ENCODE measurements at places on chromosomes 13 and 19. TPM values are rescaled to one million over a fixed set of nuclear protein-coding genes. Genes with fewer than 3 reads are reported as not detected.
A peak's percentile ranks its signal among the peaks of the same experiment; 100 is the strongest.

The GAPDHS gene
- total RNA-seq: not detected

The ZNF460 gene
- 54.4 TPM for total RNA-seq

The GFY gene
- not detected for total RNA-seq

The ATP1A3 gene
- total RNA-seq: 0.09 TPM

The SHISA2 gene
- total RNA-seq: 2.1 TPM

The ADGRE3 gene
- total RNA-seq: 0.28 TPM

DNA sequence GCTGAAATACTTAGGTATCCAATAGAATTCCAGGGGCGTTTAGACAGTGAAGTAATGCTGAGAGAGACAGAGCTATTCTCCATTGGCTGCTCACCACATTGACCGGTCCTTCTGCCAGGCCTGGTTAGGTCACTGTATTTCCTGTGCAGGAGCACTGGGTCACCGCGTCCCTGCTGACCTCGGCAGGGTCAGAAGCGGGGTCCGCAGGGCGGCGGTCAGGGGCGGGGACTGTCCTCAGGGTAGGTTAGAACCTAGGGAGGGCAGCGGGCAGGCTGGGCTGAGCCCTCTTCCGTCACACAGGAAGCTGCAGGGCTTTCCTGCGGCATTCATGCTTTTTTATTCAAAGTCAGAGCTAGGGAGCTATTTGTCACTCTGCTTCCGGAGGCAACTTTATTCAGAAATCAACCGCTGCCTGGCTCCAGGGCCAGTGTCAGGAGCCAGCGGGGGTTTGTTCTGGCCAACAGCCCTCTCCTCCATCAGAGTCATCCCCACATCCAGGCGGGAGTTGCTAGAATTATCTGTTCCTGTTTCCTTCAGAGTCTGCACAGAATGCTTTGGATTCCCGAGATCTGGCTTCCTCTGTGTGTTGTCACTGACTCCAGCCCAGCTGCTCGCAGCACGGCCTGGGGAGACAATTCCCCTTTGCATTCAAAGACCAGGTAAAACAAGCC lies 81.2 kb upstream of the WASF3 start:
- no peaks in the 10 kb centered on the region for H3K27me3 ChIP-seq
- no peak for DNase-seq
- H3K27ac ChIP-seq: peak overlapping the region; percentile 74
- H3K4me3 ChIP-seq: no peak overlapping the region

- DNase-seq: no peak
- no peaks in the 10 kb centered on the region for H3K27me3 ChIP-seq
- H3K36me3 ChIP-seq: no peaks in the 10 kb centered on the region
- peak overlapping the region; percentile 57 for H3K4me3 ChIP-seq
- H3K4me1 ChIP-seq: peaks cover 11% of the 10 kb centered on the region
- no peak overlapping the region for H3K27ac ChIP-seq
Observed at GRCh38 chr13:39602277-39602613, 748 bp downstream of the LHFPL6 start.

DNA sequence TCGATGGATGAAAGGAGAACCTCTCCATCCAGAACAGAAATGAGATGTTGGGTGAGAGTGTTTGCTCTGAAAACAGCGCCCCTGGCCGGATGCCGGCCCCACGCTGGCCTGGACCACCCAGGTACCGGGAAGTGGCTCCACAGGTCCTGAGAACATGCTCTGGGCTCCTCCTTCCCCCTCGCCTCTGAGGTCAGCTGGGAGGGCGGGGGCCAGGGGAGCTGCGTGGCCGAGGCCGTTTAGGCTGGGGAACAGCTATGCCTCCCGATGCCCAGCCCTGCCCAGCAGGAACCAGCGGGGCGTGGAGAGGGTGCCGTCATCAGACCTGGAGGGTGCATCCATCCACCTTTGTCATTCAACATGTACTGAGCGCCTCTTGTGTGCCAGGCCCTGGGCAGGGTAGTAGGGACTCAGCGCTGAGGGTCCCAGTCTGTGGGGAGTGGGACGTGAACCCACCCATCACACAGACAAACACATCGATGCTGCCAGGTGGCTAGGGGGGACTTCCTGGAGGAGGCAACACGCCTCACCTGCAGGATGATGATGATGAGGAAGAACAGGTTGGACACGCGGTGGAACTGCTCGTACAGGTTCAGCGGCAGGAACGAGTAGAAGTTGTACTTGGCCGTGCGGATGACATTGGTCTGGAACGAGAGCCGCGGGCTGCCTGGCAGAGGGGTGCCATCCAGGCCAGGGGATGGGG lies 4.2 kb downstream of the ATP8B3 start:
- peaks cover 13% of the 10 kb centered on the region for H3K4me1 ChIP-seq
- H3K4me3 ChIP-seq: no peak overlapping the region
- DNase-seq: no peak
- H3K36me3 ChIP-seq: no peaks in the 10 kb centered on the region
- H3K27me3 ChIP-seq: no peaks in the 10 kb centered on the region
- no peak overlapping the region for H3K27ac ChIP-seq

DNA sequence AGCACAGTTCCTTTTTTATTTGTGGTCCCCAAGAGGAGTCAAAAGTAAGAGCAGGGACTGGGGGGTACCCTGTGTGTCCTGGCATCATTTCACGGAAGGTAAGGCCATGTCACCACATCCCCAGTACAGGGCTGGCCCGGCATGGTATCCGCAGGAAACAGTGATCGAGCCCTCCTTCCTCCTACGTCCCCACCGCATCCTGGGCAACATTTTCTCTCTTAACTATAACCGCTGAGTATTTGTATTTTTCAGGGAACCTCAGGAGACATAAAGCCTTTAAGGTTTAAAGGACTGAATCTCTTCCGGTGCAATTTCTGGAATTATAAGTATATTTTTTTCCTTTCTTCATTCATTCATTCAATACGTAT lies 13.6 kb upstream of the LATS2 start:
- DNase-seq: no peak
- H3K4me3 ChIP-seq: no peak overlapping the region
- H3K27ac ChIP-seq: no peak overlapping the region
- H3K4me1 ChIP-seq: peaks cover 4% of the 10 kb centered on the region
- H3K36me3 ChIP-seq: no peaks in the 10 kb centered on the region

DNA sequence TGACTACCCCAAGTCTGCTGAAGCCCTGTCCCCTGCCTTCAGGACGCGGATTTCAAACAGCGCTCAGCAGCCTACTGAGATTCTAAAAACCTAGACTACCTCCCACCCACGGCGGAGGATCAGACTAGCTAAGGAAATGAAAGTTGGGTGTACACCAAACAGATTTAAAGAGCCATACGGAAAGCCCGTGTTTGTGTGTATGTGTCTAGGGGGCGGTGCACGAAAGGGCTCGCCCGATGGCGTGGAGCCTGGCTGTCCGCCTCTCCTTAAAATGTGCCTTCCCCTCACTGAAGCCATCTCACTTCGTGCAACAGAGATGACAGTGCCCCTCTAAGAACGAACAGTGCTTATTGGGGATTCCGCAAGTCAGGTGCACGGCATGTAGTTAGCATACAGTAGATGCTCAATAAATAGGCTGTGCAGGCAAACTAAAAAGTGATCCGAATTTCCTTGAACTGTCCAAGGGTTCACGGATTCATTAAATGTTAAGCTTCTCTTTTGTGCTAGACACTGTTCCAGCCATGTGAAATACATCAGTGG lies 639 bp downstream of the LENG1 start:
- DNase-seq: no peak
- peaks cover 31% of the 10 kb centered on the region for H3K36me3 ChIP-seq
- H3K27me3 ChIP-seq: no peaks in the 10 kb centered on the region
- H3K4me1 ChIP-seq: peaks cover 7% of the 10 kb centered on the region

DNA sequence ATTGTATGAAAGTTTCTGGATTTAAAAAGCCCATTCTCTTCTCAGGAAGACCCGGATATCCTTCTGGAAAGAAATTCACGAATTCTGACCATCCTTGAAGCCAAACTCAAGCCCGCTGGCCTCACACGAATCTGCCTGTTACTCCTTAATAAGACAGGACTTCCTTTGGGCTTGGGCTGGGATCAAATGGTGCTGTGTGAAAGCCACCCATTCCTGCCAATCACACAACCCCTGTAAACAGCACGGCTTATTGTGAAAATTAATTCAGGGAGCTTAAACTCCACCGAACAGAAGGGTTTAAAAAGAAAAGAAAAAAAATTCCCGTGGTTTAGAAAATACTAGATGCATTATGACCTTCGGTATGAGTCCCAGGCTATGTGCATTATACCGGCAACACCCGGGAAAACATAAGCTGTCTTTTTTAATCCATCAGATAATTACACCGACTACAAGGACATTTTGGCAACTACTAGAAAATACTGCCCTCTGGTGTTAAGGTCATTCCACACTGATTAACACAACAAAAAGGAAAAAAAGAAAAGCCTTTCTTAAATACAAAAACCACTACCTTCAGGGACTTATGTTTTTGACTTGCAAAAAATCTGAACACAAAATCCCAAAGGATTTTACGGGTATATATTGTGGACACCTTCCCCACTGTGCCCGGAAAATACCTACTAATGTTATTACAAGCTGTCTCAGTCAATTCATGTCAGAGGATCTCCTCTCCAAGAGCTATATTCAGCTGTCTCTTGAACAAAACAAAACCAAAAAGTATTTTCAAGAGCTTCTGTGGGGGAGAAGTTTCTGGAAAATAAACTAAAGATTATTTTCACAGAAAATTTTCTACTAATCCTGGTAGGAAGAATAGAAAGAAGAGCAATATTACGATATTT lies 76.0 kb upstream of the LSM14A start:
- no peaks in the 10 kb centered on the region for H3K4me1 ChIP-seq
- no peak overlapping the region for H3K27ac ChIP-seq
- H3K36me3 ChIP-seq: no peaks in the 10 kb centered on the region
- peaks cover 2% of the 10 kb centered on the region for H3K27me3 ChIP-seq

DNA sequence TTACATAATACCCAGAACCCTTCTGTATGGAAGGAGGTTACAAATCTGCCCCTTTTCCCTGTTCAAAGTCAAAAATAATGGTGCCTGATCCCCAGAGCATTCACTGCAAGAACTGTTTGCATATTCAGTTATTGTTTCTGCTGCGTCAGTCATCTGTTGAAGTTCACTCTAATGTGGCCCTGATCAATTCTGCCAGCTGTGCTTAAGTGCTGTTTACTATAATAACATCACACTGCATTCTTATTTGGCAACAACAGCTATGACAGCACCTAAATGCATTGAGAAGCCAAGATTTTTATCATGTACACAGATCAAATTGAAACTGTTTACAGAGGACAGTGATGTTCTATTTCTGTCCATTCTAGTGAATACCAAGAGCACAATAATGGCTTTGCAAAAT lies 115.9 kb downstream of the DACH1 start:
- no peak overlapping the region for H3K4me3 ChIP-seq
- peaks cover 3% of the 10 kb centered on the region for H3K27me3 ChIP-seq

GRCh38 chr13:83272076-83272475 lies 610.2 kb downstream of the SLITRK1 start:
- DNase-seq: no peak
- no peaks in the 10 kb centered on the region for H3K27me3 ChIP-seq
- H3K36me3 ChIP-seq: no peaks in the 10 kb centered on the region

GRCh38 chr19:13195678-13196077 lies 45.5 kb downstream of the IER2 start:
- peaks cover 23% of the 10 kb centered on the region for H3K4me1 ChIP-seq
- DNase-seq: peak; percentile 68
- H3K36me3 ChIP-seq: no peaks in the 10 kb centered on the region
- H3K27me3 ChIP-seq: no peaks in the 10 kb centered on the region
- H3K27ac ChIP-seq: peak overlapping the region; percentile 72
- no peak overlapping the region for H3K4me3 ChIP-seq

GRCh38 chr13:48738311-48738710 lies 84.6 kb downstream of the CYSLTR2 start:
- no peak overlapping the region for H3K4me3 ChIP-seq
- no peaks in the 10 kb centered on the region for H3K4me1 ChIP-seq
- no peaks in the 10 kb centered on the region for H3K27me3 ChIP-seq
- no peak overlapping the region for H3K27ac ChIP-seq
- no peak for DNase-seq
- no peaks in the 10 kb centered on the region for H3K36me3 ChIP-seq

DNA sequence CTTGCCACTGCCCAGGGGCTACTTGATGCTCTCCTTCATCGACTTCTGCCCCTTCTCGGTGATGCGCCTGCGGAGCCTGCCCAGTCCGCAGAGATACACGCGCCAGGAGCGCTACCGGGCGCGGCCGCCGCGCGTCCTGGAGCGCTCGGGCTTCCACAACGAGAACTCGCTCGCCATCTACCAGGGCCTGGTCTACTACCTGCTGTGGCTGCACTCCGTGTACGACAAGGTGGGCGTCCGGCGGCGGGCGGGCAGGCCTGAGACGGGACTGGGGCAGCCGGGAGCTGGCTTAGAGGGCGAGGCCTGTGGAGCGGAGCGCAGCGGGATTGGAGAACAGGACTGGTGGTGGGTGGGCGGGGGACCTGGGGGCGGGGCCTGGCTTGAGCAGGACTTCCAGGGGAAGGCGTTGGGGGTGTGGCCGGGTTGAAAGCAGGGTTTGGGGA lies 12.7 kb upstream of the PSMD8 start:
- H3K36me3 ChIP-seq: no peaks in the 10 kb centered on the region
- H3K27me3 ChIP-seq: peaks cover 6% of the 10 kb centered on the region
- peak; percentile 66 for DNase-seq
- H3K4me1 ChIP-seq: peaks cover 8% of the 10 kb centered on the region
- peak overlapping the region; percentile 40 for H3K4me3 ChIP-seq

DNA sequence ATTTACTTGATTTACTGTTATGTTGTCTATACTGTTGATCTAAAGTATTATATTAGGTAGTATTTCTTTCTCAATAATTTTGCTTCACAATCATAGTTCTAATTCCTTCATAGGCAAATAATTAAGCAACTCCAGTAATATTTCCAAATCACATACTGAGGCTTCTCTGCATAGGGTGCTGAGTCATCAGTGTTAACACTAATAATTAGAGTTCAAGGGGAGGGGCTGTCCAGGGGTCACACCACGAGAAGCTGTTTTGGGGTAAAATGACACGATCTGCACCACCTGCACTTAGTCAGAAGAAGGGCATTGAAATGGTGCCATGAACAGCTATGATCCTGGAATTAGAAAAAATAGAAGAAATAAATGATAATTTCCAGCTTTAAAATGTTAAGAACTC lies 1230.9 kb upstream of the SLC10A2 start:
- H3K36me3 ChIP-seq: no peaks in the 10 kb centered on the region
- H3K4me3 ChIP-seq: no peak overlapping the region
- no peak overlapping the region for H3K27ac ChIP-seq
- no peaks in the 10 kb centered on the region for H3K27me3 ChIP-seq

DNA sequence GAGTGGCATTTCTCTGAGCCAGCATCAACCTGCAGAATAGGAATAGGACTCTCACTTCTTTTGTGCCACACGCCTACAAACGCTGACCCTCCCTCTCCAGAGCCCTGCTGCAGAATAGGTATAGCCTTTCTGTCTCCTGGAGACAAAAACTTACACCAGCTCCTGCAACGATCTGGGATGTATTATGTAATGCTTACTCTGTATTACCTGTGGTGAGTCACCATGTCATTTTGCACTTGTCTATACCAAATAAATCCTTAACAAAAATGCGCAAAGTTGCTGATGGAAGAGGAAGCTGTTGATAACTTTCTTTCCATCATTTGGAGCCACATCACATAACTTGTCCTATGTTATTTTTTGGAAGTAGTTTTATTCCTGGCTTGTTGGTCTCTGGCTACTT lies 155.8 kb upstream of the FNDC3A start:
- H3K4me1 ChIP-seq: peaks cover 8% of the 10 kb centered on the region
- H3K27ac ChIP-seq: no peak overlapping the region
- H3K4me3 ChIP-seq: no peak overlapping the region
- H3K36me3 ChIP-seq: no peaks in the 10 kb centered on the region

GRCh38 chr13:79481685-79482052 lies 714 bp downstream of the NDFIP2 start:
- H3K4me3 ChIP-seq: peak overlapping the region; percentile 80
- no peaks in the 10 kb centered on the region for H3K36me3 ChIP-seq
- H3K27me3 ChIP-seq: no peaks in the 10 kb centered on the region

- DNase-seq: no peak
- H3K27me3 ChIP-seq: no peaks in the 10 kb centered on the region
- H3K27ac ChIP-seq: no peak overlapping the region
- no peaks in the 10 kb centered on the region for H3K36me3 ChIP-seq
- H3K4me1 ChIP-seq: peaks cover 7% of the 10 kb centered on the region
- no peak overlapping the region for H3K4me3 ChIP-seq
Observed at GRCh38 chr19:42178791-42179674, 38.4 kb downstream of the DEDD2 start.

Measured in liver (tissue), 10 donors.